Stimulated activated CD8-positive, alpha-beta memory T cell treated with anti-CD3 and anti-CD28 coated beads, Interleukin-7, amount 100 ng/mL, for 1 hour (primary cell): ENCODE measurements at places on chromosomes 7 and 10.

GRCh38 chr10:102827597-102827975, 9.6 kb downstream of the CYP17A1 start:
- DNase-seq, result no peak

- no peak for DNase-seq
Measured at GRCh38 chr10:91415816-91416215, 5.7 kb downstream of the HECTD2 start.

DNA sequence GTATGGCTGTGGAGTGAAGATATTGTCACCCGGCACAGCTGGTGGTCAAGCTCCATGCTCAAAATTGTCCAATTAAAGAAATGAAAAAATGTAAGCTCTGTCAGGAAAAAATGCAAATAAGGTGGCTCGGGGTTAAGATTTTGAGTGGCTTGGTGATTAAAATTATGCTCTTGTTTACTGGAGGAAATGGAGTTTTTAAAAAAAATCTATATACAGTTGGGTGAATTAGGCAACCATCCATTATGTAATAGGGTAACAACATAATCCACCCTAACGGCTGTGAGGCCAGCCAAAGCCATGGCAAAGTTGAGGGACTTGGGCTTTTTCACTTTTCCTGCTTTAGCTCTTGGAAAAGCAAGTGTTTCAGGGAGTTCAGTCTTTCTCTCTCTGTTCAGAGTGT, 260.8 kb upstream of the HABP2 start:
- no peak for DNase-seq

DNA sequence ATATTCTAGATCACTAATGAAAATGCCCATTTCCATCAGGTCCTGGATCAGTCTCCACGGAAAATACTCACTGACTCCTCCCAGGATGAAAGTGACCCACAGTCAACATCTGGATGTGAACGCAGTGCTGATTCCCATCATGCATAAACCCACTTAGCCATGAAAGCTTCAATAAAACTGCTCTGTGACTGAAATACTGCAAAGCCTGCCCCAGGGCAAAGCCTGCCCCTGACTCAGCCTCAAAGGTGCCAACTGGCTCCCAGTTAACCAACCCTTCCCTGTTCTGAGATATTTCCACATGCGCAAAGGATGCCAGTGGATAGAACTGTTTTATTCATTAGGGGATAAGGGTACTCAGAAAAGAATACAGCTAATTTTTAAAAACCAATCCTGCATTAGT, 24.0 kb downstream of the OSBPL3 start:
- no peak for DNase-seq

DNA sequence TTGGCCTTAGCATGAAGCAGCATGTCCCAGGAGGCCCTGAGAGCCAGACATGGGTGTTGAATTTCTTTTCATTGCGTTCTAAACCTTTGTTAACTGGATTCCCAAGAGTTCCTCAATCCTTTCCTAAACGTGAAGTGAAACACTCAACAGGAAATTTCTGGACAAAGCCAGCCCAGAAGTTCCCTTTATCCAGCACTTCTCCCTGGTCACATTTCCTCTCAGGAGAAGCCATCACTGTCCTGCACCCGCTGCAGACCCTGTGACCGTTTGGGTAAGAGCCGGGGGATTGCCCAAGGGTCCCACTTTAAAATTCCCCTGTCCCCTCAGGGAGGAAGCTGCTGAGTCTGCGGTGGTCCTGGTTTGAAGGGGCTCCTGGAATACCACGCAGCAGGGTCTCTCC, 88.0 kb upstream of the ZPBP start:
- DNase-seq, result no peak

DNA sequence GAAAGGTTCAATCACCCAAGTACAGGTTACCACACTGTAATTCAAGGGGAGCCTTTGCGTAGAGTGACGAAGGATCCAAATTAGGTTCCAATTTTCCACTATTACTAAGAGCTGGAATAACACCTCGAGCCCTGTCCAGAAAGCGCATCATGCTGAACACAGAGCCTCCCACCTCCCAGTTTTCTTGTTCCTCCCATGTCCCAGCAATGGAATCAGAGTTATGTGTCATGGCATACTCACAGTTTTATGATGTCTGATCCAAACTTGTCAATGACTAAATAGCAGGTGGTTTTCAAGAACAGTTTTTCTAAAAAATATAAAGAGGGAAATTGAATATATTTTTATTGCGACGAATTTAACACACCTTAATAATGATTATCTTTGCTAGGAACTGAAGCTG, 50.6 kb downstream of the AOAH start:
- no peak for DNase-seq

GRCh38 chr10:76274933-76275332, 843.5 kb downstream of the LRMDA start:
- no peak for DNase-seq

- no peak for DNase-seq
Measured at GRCh38 chr10:49609006-49609282, 1.2 kb upstream of the SLC18A3 start.

- DNase-seq, result no peak
Measured at GRCh38 chr10:119663866-119664698, 12.9 kb downstream of the BAG3 start.

- DNase-seq, result no peak
Measured at GRCh38 chr10:44935201-44935965, 24.2 kb upstream of the RASSF4 start.

GRCh38 chr10:119466655-119467054, 75.9 kb downstream of the RGS10 start:
- no peak for DNase-seq

DNA sequence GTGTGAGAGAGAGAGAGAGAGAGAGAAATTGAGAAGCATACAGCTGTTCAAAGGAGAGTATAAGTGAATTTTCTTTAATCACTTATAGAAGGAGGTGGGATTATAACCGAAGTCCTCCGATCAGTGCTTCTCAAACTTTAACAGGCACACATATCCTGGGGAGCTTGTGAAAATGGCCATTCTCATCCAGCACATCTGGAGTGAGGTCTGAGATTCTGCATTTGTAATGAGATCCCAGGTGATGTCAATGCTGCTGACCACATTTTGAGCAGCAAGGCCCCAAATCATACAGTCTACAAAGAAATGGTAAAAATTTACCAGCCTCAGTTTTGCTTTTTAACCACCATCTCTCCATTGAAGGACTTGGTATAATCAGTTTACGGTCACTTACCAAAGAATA, 219.0 kb downstream of the PTEN start:
- no peak for DNase-seq

GRCh38 chr7:93890041-93890463, 501 bp downstream of the TFPI2 start:
- DNase-seq, result no peak

DNA sequence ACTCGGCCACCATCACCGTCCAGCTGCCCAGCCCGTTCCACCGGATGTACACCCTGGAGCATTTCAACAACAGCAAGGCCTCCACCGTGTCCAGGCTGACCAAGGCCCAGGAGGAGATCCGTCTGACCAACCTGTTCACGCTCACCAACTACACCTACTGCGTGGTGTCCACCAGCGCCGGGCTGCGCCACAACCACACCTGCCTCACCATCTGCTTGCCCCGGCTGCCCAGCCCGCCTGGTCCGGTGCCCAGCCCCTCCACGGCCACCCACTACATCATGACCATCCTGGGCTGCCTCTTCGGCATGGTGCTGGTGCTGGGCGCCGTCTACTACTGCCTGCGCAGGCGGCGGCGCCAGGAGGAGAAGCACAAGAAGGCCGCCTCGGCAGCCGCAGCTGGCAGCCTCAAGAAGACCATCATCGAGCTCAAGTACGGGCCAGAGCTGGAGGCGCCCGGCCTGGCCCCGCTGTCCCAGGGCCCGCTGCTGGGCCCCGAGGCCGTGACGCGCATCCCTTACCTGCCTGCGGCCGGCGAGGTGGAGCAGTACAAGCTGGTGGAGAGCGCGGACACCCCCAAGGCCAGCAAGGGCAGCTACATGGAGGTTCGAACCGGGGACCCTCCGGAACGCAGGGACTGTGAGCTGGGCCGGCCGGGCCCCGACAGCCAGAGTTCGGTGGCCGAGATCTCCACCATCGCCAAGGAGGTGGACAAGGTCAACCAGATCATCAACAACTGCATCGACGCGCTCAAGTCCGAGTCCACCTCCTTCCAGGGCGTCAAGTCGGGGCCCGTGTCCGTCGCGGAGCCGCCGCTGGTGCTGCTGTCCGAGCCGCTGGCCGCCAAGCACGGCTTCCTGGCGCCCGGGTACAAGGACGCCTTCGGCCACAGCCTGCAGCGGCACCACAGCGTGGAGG, 75.8 kb downstream of the ELFN1 start:
- DNase-seq, result no peak
